ENCODE measurements at places on chromosomes 3 and 15. TPM values are rescaled to one million over a fixed set of nuclear protein-coding genes. Genes with fewer than 3 reads are reported as not detected.

DNA sequence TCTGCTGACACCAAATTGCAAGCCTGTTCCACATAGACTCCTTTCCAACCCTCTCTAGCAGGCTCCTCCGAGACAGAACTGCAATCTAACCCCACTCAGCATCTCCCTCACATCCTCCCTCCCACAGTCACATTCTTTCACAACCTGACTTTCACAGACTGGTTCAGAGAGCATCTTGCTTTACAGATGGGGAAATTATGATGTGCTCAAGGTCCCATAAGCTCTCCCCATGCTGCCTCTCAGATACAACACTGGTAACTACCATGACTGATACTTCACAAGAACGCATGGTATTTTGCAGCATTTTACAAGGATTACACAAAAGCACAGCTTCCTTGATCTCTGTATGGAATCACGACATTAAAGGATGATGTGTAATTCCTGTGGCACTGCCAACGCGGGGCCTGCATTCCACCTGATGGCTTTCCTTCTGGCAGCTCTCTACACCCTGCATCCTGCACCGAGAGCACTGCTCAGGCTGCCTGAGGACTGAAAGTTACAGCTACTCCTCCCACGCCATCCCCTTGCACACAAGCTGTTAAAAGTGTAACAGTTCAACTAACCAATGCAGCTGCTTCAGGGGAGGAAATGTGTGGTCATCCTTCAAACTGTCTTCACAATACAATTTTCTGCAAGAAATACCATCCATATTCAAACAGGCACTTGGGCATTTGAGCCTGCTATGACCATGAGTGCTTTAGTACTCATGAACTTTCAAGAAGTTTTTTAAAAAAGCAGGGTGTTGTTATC is 27.6 kb downstream of the TBC1D2B start:
- DNase-seq: peak; percentile 55

Gene CGNL1
- total RNA-seq: 3.9 TPM

Gene CMTM8
- total RNA-seq: 10.5 TPM

Gene ACTRT3
- total RNA-seq: 1.0 TPM

Gene SERPINI2
- total RNA-seq: not detected

Gene TMEM158
- 15.2 TPM for total RNA-seq
